ENCODE measurements at places on chromosomes 2 and 18.

GRCh38 chr2:172931918-172932520, 143.6 kb upstream of the MAP3K20 start:
- peak; percentile 80 for DNase-seq

DNA sequence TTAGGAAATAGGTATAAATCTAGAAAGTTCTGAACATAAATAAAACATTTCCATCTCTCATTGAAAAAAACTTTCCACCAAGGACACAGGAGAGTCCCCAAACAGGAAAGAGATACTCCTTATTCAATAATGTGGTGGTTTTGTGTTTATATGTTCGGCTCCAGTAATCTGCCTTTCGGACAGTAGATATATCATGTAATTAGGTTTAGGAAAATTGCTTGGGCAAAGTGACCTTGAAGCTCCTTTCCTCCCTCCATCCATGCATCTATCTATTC, 69.6 kb downstream of the DDX1 start:
- no peak for DNase-seq

DNA sequence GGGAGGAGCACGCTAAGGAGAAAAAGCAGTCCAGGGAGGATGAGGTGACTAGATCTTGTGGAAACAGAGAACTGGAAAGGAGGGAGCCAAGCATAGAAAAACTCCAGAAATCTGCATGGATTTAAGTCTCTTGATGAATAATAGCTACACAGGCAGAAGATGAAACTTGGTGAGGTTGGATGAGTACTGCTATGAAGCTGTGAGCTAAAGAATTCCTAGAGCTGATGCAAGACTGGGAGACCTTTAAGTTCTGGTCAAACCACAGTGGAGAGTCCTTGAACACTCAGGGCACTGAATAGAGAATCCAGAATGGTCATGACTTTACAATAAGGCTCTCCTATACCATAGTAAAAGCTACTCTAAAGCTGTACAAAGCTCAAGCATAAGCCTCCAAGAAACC, 18.4 kb upstream of the PIEZO2 start:
- DNase-seq: no peak

DNA sequence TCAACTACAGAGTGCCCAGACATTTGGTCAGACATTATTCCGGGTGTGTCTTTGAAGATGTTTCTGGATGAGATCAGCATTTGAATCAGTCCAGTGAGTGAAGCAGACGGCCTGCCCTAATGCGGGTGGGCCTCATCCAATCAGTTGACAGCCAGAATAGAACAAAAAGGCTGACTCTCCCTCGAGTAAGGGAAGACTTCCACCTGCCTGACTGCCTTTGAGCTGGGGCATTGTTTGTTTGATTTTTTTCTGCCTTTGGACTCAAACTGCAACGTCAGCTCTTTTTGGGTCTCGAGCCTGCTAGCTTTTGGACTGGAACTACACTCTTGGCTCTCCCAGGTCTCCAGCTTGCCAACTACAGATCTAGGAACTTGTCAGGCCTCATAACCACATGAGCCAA, 111.7 kb upstream of the AGAP1 start:
- no peak for DNase-seq

DNA sequence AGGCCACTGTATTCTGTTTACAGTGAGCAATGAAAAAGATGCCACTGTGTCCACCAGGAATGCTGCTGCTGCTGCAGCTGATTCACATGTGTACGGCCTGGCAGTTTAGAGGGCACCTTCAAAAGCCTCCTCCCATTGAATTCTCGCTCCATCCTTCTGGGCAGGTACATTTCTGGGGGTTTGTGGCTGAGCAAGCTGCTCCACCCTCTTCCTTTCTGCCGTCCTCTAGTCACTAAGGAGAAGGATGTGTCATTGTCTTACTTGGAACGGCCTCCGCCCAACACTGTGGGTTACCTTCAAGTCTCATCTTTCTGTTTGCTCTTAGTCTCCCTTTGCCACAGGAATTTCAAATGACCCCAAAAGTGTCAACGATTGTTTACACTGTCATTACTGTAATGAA, 182.0 kb downstream of the ZBTB7C start:
- DNase-seq: no peak
